ENCODE measurements at places on chromosomes 7 and 10. TPM values are rescaled to one million over a fixed set of nuclear protein-coding genes. Genes with fewer than 3 reads are reported as not detected.
A peak's percentile ranks its signal among the peaks of the same experiment; 100 is the strongest.

Gene TCAF2
- 50.6 TPM for total RNA-seq

Gene CNPY4
- 11.0 TPM for total RNA-seq

DNA sequence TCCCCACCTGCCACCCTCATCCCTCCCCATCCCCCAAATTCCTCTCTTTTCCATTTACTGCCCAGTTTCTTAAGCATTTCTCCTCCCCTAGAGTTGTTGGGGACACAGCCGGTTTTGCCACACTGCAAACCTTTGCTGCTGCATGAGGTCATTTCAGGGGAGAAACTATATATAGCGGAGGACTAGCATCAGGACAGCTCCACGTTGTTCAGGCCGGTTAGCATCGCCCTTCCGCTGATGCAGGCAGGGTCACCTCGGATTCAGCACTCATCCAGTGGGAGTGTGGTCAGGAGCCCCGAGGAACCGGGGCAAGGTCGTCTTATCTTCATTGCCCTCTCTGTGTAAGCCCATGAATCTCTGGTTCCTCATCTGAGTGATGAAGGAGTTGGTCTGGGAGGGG is 15.6 kb downstream of the UBTD1 start:
- no peak for DNase-seq

DNA sequence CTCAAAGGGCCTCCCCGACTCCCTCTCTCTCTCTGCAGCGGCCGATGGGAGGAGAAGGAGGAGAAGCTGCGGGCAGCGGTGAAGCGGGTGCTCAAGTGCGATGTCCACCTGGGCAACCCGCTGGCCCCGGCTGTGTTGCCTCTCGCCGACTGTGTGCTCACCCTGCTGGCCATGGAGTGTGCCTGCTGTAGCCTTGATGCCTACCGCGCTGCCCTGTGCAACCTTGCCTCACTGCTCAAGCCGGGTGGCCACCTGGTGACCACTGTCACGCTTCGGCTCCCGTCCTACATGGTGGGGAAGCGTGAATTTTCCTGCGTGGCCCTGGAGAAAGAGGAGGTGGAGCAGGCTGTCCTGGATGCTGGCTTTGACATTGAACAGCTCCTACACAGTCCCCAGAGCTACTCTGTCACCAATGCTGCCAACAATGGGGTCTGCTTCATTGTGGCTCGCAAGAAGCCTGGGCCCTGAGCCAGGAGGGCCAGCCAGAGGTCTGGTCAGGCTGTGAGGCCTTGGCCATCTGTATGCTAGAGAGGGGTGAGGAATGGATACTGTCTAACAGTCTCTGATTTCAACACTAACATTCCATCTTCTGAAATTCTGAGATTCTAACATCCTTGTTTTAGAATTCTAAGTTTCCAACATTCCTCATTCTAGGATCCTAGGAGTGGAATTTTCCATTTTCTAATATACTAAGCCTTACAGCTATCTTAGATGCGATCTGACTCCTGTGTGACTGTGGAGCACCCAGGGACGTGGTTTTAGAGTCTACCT is 3.6 kb downstream of the INMT start:
- DNase-seq = no peak

DNA sequence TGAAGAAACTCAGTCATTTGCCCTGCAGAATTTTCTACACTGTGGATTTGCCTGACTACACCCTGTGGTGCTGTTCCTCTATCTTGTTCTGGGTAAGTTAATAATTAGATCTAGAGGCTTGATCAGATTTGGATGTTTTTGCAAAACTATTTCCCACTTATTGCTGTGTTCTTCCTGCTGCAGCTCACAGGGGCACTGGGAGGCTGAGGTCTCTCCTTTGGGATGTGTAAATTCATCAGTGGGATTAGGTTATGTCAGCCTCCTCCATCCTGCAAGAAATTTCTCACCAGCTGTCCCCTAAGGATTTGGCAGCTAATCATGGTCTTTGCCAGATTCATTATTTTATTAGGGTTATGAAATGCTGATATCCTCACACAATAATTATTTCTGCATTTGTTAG is 148.1 kb upstream of the ZNF32 start:
- DNase-seq = no peak

DNA sequence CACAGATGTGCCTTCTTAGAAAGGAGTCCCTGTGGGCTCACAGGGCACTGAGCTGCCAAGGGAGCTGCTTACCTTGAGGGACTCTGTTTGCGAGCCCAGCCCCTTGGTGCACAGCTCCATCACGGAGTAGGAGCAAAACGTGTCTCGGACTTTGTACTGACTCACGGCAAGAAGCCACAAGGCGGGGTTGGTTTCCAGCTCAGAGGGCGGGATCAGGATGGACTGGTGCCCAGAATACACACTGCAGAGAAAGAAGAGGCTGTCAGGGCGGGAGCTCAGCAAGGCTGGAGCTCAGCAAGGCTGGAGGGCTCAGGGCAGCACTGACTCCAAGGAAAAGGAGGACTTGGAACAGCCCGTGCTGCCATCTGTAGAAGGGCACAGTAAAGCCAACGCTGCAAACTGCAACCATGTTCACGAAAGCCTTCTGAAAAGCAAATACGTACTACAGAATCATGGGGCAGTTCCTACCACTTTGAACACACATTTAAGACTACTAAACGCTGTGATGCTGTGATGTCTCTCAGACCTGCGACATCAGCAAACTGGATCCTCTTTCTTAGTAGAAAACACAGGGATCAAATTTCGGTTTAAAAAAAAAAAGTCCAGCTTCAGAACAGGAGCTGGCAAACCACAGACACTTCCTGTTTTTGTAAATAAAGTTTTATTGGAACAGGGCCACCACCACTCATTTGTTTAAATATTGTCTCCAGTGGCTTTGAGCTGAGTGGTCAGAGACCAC is 194.3 kb downstream of the ZMYND11 start:
- DNase-seq = peak; percentile 67

DNA sequence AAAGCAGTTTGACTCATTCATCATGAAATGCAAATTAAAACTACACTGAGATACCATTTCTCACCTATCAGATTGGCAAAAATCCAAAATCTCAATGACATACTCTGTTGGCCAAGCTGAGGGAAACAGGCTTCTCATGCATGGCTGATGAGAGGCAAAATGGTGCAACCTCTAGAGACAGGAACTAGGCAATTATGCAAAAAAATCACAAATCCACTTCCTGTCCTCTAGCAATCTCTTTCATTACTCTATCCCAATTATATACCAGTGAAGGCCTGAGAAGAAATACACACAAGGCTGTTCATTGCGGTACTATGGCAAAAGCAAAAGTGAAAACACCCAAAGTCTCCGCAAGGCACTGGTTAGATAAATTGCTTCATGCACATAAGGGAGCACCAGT is 25.9 kb upstream of the PTPRN2 start:
- DNase-seq = no peak

DNA sequence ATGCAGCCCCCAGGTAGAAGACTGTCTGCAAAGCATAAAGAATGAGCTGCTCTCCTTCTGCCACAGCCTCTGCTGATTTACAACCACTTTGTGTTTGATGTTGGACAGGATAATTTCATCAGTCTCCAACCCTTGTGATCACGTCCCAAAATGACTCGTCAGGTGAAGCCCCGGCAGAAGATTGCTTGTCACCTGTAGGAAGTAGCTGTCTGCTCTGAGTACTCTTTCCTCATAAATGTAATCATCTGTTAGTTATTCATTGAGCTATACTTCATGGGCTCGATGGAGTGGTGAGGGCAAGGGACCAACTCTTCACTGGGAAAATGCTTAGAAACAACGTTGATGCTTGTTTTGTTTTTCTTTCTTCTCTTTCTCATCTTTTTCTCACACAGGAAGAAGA is 290.9 kb upstream of the SP8 start:
- no peak for DNase-seq

DNA sequence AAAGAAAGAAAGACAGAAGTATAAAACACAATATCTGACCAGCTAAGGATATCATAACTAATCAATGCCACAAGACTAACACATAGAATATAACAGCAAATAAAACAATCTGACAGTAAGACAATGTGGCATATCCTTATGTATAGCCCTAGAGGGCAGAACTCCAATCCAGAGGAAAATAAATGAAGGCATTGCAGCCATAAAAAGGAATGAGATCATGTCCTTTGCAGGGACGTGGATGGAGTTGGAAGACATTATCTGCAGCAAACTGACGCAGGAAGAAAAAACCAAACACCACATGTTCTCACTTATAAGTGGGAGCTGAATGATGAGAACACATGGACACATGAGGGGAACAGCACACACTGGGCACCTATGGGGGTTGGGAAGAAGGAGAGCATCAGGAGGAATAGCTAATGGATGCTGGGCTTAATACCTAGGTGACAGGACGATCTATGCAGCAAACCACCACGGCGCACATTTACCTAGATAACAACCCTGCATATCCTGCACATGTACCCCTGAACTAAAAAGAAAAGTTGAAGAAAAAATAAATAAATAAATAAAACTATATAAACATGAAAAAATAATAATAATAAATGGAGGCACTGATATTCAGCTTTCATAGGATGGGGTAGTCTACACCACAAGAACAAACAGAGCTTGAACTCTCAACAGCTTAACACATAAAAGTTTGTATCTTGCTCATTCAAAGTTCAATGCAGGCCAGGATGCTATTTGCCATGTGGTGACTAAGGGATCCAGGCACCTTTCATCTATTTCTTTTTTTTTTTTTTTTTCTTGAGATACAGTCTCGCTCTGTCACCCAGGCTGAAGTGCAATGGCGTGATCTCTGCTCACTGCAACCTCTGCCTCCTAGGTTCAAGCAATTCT is 66.1 kb upstream of the KAT6B start:
- no peak for DNase-seq

DNA sequence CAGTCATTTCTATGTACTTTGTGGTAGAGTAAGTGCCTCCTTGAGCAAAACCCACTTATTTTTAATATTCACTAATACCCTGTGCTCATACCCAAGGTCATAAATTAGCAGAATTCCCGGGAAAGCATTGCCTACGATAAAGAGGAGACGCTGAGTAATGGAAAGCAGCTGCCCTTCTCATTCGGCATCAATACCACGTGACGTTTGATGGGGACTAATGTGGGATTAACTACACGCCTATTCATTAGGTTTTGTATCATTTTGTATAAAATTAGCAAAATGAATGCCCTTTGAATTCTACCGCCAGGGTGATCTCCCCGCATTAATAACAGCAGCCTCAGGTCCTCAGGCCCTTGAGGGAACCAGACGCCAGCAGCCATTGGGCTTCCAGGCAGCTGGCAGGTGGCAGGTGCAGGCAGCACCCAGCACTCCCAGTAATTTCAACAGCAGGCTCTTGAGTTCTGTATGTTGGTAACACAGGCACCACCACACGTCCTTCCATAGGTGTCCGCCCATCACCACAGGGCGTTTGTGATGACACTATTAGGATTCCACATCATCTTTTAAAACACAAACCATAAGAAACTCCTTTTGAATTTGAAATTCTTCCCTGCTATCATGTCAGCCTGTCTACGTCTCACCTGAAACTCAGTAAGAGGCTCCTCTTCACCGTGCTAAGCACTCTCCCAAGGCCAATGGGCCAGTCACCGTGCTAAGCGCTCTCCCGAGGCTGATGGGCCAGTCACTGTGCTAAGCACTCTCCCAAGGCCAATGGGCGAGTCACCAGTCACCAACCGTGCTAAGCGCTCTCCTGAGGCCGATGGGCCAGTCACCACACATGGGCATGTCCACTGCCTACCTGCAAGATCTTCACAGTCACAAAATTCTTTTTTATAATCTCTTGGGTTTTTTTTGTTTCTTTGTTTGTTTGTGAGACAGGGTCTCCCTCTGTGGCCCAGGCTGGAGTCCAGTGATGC is 509.4 kb downstream of the PTPRN2 start:
- DNase-seq = no peak

DNA sequence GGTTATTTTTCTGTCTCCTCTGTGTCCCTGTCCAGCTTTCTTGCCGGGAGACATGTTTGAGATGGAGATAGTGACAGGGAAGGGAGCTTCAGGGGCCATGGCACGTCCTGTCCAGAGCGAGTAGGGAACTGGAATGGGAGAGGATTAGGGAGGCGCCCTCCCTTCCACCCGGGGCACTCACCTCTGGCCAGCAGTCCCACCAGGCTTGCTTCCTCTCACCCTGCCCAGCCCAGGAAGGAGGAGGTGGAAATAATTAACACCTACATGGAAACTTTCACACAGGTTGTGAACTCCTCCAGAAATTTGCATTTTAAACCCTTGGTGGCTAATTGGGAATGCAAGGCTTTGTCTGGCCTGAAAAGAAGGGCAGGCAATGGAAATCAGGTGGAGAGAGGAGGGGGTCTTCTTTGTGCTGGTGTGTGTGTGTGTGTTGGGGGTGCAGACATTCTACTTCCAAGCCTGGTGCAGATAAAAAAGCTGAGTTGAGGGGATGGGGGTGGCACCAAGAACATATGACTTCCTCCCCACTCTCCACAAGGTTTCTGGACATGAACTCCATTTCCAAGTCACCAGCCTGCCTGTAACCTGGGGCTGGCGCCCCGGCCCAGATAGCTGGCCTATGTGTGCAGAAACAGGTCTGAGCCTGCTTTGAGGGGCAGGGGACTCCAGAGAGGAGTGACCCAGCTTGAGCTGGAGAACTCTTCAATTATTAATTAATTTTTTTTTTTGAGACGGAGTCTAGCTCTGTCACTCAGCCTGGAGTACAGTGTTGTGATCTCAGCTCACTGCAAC is 199.4 kb downstream of the CYP26A1 start:
- DNase-seq = no peak

GRCh38 chr10:124732931-124733570 is 11.1 kb downstream of the FAM53B start:
- peak; percentile 87 for DNase-seq

- peak; percentile 97 for DNase-seq
Measured at GRCh38 chr7:142808802-142809583, 38.2 kb downstream of the PRSS2 start.

- DNase-seq = no peak
Measured at GRCh38 chr10:65394502-65395297, 1531.1 kb upstream of the LRRTM3 start.

DNA sequence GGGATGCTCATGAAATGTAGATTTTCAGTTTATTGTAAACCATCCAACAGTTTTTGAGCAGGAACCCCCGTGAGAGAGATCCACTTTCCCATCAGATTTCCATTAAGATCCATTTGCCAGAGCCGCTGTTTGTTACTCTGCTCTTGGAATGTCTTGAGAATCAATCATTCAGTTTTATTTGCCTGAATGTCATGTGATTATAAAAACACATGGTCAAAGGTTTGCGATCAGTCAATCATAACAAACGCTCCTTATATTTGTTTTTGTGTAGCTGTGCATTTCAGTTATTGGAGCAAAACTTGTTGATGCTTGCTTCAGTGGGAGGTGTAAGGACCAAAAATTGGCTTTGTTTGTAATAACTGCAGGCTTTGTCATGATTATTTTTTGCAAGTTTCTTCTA is 155.8 kb upstream of the RHOBTB1 start:
- no peak for DNase-seq

Measured in activated CD4-positive, alpha-beta T cell treated with anti-CD3 and anti-CD28 coated beads for 36 hours (primary cell).